ENCODE measurements at places on chromosomes 5 and 9. TPM values are rescaled to one million over a fixed set of nuclear protein-coding genes. Genes with fewer than 3 reads are reported as not detected.

The TNC gene
- total RNA-seq, result not detected

The BNC2 gene
- total RNA-seq, result 5.8 TPM

The CEL gene
- 0.26 TPM for total RNA-seq

The C5orf52 gene
- total RNA-seq, result not detected

The ZNF483 gene
- total RNA-seq, result 2.6 TPM

The TXN gene
- total RNA-seq, result 1,180 TPM

The CAST gene
- total RNA-seq, result 295 TPM

The AJM1 gene
- total RNA-seq, result 2.7 TPM

The FOXD4 gene
- 0.14 TPM for total RNA-seq

The SIMC1 gene
- total RNA-seq, result 12.8 TPM

The PLAC8L1 gene
- total RNA-seq, result not detected

The PCDHGA1 gene
- 0.72 TPM for total RNA-seq

The AIF1L gene
- 4.2 TPM for total RNA-seq

Data from NCI-H460 (cell line).